ENCODE measurements at places on chromosomes 11 and 22. TPM values are rescaled to one million over a fixed set of nuclear protein-coding genes. Genes with fewer than 3 reads are reported as not detected.

- DNase-seq, result no peak
Measured at GRCh38 chr11:86115542-86116385, 46.9 kb upstream of the PICALM start.

- no peak for DNase-seq
Measured at GRCh38 chr11:95531116-95531515, 258.5 kb downstream of the FAM76B start.

GRCh38 chr11:86639137-86639536 lies 33.3 kb downstream of the ME3 start:
- no peak for DNase-seq

DNA sequence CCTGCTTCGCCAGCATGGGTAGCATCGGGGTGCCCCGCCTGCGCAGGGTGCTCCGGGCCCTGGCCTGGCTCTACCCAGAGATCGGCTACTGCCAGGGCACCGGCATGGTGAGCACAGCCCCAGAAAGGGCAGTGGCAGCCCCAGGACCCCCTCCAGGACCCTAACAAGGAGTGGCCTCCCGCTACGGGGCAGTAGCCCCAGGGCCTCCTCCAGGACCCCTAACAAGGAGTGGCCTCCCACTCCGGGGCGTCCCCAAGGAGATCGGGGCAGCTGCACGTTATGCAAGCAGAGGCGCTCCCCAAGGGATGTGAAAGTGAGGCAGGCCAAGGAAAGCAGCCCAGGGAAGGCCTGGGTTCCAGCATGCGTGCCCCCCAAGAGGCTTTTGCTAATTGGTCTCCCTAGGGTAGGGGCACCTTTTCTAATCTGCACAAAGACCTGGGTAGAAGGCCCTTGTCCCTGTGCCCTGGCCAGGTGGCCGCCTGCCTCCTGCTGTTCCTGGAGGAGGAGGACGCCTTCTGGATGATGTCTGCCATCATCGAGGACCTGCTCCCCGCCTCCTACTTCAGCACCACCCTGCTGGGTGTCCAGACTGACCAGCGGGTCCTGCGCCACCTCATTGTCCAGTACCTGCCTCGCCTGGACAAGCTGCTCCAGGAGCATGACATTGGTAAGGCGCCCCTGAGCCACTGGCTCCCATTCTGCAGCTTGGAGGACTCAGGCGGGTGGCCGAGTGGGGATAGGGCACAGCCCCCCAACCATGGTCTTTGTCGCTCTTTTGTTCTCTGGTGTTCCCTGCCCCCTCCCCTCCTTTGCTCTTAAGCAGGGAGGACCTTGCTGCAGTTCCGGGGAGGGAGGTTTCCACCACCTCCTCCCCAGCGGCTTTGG lies 35.0 kb downstream of the SGSM3 start:
- DNase-seq, result no peak

DNA sequence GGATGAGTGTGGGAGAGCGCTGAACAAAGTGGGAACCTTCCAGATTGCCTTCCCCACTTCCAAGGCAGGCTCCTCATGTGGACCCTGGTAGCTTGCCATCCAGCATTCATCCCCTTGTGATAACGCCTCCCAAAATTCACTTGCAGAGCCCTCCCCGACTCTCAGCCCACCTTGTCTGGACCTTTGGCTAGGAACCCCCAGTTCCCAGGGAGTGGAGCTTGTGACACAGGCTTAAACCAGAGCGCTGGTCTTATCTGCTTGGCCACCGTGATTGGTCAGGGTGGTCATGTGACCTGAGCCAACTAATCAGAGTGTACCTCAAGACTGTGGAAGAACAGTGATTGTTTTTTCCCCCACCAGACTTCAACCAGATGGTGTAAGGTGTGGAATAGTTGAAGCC lies 9.6 kb upstream of the SLC35C1 start:
- DNase-seq, result no peak

The KDM4D gene
- total RNA-seq, result not detected

The LRRC32 gene
- 8.6 TPM for total RNA-seq

All from transverse colon (tissue), 4 donors.